ENCODE measurements at places on chromosomes 4 and X. TPM values are rescaled to one million over a fixed set of nuclear protein-coding genes. Genes with fewer than 3 reads are reported as not detected.

The MID2 gene
- 32.9 TPM for total RNA-seq

The AFF2 gene
- 0.97 TPM for total RNA-seq

The NPY5R gene
- not detected for total RNA-seq

The OPRPN gene
- not detected for total RNA-seq

The C4orf50 gene
- total RNA-seq = not detected

The FAT4 gene
- 117 TPM for total RNA-seq

The UGT2A1 gene
- total RNA-seq = not detected
